ENCODE measurements at places on chromosomes 11 and 22.

GRCh38 chr11:125428486-125429173 is 67.4 kb downstream of the FEZ1 start:
- no peak for DNase-seq

DNA sequence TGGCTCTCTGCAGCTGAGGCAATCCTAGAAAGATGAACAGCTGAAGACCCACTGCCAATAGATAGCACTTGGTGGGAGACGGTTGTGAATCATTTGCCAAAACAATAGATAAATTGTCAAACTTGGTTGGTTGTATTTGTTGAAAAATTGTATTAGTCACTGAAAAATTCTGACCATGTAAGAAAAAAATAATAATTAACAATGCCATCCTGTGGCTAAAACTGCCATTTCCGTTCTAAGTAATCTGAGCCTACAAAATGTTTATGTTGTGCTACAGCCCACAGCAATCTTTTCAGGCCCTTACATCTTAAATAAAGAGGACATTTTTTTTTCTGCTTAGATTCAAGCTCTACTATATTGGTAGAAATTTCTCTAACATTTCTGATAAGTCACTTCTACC is 103.2 kb upstream of the ANO3 start:
- DNase-seq: no peak

DNA sequence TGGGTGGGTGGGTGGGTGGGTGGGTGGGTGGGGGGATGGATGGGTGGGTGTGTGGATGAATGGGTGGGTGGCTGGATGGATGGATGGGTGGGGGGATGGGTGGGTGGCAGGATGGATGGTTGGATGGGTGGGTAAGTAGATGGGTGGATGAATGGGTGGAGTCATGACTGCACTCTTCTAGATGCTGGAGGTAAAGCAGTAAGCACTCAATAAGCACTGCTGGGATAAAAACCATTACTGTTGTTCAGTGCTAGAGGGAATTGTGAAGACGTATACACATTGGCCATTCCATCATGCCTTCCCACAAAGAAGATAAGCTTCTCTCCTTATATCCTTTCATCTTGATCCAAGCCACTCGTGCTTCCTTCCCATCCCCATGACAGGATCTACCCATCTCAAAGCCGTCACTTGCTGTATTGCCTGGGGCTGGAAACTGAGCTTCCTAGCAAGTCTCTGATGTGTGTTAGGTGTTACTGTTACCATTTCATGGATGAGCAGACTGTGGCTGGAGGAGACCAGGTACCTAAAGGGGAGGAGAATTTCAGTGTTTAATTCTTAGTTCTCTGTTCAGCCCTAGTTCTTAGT is 74.8 kb downstream of the MICAL2 start:
- no peak for DNase-seq

DNA sequence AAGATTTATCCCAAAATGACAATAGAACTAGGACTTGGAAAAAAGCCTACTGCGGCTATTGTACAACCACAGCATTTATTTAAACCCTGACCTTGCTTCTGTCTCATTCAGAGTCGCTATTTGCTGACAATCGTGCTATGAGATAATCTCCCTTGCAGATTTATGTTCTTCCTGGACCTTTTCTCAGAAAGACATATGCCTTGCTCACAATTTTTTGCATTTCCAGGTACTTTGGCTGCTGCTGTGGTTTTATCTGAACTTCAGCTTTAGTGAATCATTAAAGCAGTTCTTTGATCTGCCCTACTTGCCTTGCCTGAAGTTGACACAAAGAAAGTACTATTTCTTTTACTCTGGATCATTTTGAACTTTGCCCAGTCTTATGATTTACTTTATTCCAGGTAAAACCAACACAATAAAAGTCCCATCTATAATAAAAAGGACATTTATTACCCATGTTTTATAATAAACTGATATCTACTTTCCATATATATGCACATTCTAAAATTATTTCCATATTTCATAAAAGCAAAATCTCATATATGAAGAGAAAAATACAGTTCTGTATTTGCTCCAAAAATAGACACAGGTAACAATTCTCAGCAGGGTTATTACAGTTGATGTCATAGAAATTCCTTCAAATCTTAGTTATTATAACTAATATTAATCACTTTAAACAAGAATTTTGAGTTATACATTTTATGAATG is 63.4 kb upstream of the CARD18 start:
- DNase-seq: no peak

DNA sequence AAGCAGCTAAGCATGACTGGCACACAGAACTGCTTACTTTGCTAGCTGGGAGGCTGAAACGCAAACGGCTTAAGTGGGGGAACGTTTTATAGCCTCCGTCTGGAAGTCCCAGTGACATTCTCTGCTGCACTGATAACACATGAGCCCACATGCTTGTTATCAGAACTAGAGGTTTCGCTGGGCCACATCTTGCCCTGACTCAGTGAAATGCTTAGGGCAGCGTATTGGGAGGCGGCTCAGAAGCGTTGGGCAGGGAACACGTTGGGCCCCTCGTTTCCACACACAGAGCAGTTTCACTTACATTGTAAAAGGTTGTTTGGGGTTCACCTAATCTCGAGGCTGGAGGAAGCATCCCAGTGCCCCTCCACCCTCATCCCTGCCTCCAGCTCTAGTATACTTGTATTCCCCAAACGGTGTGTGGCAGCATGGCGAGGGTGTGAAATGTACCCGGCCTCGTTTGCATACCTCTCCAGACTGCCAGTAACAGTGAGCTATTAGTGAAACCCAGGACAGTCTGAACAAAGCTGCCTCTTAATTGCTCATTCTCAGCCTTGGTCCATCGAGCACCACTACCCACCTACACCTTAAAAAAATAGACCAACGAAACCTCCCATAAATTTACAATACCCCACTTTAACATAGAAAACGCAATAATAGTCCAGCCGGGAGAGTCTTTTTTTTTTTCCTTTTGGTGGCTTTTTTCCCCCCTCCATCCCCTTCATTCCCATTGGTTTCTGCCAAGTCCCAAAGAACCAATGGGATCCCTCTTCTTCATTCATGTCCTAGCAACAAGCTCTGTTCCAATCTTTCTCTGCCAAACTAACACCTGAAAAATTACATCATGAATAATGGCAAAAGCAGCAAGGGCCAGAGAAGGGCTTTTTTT is 218.8 kb upstream of the SORL1-AS1 start:
- DNase-seq: no peak

Data from Jurkat, Clone E6-1 (cell line).